ENCODE measurements at places on chromosomes 4 and X.
A peak's percentile ranks its signal among the peaks of the same experiment; 100 is the strongest.

DNA sequence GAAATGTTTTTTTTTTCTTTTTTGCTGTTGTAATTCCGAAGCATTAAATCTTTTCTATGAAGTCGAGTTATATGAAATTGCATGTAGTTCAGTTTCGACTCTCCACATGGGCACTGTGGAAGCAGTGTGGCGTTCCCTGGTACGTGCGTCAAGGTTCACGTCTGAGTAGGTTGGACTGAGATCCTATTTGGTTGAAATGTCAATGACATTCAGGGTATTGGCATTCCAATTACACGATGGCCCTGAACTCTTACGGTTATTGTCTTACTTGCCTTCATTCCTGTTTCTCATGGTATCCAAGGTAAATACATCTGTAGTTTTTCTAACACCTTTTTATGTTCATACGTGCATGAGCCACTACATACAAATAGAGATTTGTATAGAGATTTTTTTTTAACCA lies 128.8 kb downstream of the SORBS2 start:
- DNase-seq: no peak

DNA sequence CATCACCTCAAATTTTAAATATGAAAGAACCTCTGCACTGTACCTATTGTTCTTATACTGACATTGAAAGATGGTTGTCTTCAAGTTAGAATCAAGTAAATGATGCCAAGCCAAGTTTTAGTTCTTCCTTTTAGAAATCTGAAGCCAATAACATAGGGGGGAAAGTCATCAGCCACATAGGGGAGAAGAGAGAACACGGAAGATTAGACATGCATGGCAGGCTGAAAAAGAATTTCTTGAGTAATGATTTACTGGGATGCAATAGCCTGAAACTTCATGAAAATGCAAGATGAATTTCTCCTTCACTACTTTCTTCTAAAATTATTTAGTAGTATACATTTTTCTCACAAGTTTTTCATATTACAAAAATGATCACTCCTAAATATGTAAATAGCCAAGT lies 13.6 kb upstream of the EPGN start:
- DNase-seq: no peak

DNA sequence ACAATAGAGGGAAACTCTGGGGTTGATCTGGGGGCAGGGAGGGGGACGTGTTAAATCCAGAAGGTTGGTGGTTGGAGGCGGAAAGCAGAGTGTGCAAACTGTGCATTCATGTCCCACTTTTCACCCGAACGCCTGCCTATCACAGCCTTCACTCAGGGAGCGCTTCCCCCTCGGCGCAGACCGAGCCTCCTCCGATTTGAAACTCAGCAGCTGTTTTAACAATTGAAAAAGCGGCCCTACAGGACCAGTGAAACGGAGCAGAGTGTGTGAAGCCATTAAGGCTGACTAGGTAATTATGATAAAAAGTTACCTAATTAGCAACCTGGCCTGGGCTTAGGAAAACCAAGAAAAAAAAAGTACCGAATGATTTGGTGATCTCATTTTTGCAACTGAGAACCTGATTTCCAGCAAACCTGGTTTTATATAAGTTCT lies 685 bp upstream of the NDNF start:
- no peak for DNase-seq

GRCh38 chr4:106496061-106496460 lies 127.5 kb upstream of the GIMD1 start:
- DNase-seq: no peak

- DNase-seq: no peak
Observed at GRCh38 chrX:24301060-24301459, 12.8 kb downstream of the SUPT20HL2 start.

DNA sequence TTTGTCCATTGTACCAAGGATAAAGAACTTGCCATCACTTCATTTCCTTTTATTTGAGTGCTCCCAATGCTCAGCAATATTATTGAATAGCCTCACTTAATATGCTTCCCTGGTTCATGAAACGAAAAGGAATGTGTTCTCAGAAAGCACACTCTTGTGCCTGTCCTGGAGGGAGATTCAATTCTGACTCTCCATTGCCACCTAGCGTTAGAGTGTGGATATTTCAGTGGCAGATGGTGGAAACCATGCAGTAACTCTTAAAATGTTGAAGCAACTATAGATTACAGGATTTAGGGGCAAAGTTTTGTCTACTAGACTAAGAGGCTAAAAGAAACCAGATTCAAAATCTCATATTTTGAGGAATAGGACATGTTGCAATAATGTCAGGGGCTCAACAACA lies 36.0 kb downstream of the GAB3 start:
- no peak for DNase-seq

DNA sequence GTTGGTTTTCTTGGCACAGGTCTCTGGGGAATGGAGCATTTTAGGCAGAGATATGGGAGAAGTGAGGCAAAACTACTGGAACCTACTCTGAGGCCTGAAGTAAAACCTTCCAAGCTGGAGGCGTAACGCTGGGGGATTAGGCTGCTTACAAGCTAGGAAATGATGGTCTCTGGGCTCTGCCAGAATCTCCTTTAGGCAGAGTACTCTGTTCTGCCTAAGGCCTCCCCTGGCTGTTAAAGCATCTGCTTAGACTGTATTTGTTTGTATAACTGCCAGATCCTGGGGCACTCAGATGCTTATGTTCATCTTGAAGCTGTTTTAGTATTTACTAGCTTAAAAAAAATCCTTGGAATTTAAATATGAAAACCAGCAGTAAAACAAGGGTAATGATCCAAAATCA lies 822.2 kb downstream of the RPA4 start:
- DNase-seq: no peak

DNA sequence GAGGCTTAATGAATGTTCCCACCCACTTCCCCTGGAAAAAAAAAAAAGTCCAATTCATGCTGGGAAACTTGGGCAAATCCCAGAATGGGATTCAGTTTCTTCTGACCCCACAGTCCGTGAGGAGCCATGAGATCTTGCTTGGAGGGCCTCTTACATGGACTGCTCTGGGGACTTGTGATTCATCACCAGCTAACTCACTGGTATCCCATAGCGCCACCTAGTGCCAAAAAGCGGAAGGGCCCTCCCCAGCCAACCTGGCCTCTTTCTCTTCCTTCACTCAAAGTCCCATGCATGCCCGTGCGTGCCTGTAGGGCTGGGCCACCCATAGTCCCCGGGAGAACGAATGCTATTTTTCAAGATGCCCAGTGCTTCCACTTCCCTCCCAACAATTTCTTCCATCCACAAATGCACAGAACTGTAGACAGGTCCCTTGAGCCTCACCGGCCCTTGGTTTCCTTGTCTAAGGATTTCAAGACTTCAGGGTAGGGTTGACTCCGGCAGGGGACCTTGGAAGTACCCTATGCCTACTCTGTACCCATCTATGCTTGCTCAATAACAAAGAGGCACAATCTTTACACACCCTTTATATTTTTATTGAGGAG lies 5.1 kb downstream of the RTL5 start:
- DNase-seq: peak; percentile 79
